ENCODE measurements at places on chromosomes 1 and 21. TPM values are rescaled to one million over a fixed set of nuclear protein-coding genes. Genes with fewer than 3 reads are reported as not detected.

DNA sequence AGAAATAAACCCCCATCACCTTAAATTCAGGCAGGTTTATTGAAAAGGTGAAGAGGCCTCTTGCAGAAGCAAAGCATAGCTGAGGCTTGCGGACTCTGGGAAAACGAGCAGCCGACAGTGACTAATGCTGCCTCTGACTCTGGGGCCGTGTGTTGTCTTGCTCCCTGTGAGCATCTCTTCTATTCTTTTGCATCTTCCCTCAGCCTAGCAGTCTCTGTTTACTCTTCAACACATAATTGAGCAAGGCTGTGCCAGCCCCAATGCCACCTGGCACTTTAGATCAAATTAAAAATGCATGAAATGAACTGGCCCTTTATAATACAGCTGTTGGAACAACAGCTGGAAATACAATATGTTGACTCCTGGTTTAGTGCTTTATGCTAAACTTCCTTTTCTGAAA, 18.4 kb upstream of the REG4 start:
- no peak for DNase-seq

PLA2G2D gene
- not detected for total RNA-seq

LCE1E gene
- total RNA-seq: not detected

HAO2 gene
- total RNA-seq: not detected

All from body of pancreas (tissue), 4 donors.